ENCODE measurements at places on chromosomes 1 and 21.
A peak's percentile ranks its signal among the peaks of the same experiment; 100 is the strongest.

- DNase-seq = peak; percentile 85
Observed at GRCh38 chr1:153572569-153573015, 6.9 kb upstream of the S100A2 start.

- no peak for DNase-seq
Observed at GRCh38 chr1:229210844-229211243, 60.1 kb upstream of the RAB4A start.

- DNase-seq = no peak
Observed at GRCh38 chr21:45461369-45461750, 56.4 kb downstream of the COL18A1 start.

DNA sequence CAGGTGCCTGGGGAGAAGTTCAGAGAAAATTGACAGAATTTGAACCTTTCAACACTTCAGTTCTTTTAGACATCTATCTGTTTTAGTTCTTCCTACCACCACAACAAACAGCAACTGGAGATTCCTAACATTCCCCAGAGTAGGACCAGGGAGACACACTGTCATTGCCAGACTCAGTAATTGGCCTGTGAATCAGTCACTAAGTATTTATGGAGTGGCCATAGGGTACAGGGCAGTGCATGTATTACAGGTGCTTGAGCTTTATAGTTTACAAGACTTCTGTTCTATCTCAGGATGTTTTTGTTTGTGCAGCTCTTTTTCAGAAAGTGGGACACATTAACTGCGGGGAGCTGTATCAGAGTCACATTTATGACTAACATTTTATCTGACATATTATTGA lies 1.7 kb downstream of the CDC14A start:
- peak; percentile 8 for DNase-seq

DNA sequence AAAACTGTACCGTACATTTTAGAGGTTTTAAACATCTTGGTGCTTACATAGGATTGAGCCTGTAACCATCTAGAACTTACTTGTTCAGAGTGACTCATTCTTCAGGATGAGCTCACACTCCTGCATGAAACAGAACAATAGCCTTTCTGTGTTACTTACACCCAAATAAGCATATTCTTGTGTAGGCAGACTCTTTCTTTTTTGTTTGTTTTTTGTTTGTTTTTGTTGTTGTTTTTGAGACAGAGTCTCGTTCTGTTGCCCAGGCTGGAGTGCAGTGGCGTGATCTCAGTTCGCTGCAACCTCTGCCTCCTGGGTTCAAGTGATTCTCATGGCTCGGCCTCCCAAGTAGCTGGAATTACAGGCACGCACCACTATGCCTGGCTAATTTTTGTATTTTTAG lies 3.8 kb upstream of the CA6 start:
- DNase-seq = peak; percentile 77

DNA sequence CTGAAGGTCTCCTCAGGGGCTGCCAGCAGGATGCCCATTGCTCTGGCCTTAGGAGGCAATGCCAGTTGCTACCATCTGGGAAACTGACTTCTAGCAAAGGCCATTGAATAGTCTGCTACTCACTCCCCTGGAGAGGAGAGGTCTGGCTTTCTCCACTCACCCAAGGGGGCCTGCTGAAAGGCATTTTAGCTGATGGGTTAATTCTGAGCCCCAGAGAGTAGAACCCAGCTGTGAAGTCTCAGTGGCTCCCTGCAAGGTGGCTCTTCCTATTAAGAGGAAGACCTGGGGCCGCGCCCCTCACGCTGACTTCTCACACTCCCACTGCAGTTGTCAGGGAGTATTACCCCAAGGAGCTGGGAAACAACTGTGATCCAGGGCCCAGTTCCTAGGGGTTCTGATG lies 213.3 kb upstream of the GALNT2 start:
- no peak for DNase-seq

DNA sequence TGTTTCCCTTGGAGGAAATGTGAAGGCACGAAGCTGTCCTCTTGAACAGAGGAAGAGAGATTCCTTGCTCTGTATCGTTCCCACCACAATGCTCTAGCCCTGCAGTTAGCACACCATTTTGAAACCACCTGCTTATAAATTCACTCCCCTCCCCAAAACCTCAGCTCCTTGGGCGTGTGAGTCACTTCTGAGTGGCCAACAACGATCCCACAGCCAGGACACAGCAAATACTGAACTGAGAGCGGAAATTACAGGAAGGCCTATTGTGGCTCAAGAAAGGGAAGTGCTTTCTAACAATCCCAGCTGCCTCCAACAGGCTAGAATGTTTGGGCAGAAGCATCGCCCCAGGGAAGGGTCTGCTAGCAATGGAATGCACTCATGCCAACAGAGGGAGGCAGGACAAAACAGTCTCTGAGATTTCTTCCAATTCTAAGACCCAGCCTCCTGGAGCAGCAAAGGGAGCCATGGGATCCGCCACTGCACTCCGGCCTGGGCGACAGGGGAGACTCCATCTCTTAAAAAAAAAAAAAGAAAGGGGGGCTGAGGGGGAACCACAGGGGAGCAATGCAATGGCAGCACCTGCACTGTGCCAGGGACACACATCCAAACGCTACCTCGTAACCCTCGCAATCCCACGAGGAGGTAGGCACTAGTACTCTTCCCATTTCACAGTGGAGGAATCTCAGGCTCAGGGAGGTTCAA lies 1.9 kb downstream of the TMEM53 start:
- DNase-seq = peak; percentile 37

DNA sequence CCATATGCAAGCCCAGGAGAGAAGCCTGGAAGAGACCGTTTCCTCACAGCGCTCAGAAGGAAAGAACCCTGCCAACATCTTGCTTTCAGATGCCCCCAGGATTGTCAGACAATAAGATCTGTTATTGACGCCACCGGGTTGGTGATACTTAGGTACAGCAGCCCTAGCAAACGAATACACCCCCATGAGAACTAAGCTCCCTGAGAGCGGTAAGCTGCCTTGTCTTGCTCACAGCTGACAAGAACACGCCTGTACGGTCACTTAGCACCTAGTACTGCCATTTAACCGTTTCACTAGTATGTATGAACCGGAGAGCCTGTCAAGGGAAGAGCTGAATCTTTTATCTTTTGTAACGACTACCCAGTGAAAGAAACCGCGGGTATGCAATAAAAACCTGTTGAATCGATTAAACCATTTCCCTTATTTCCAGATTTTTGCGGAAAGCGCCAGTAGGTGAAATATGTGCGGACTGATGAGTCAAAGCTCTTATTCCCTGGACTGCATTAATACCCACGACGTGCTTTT lies 619 bp upstream of the ZBTB8B start:
- DNase-seq = no peak

DNA sequence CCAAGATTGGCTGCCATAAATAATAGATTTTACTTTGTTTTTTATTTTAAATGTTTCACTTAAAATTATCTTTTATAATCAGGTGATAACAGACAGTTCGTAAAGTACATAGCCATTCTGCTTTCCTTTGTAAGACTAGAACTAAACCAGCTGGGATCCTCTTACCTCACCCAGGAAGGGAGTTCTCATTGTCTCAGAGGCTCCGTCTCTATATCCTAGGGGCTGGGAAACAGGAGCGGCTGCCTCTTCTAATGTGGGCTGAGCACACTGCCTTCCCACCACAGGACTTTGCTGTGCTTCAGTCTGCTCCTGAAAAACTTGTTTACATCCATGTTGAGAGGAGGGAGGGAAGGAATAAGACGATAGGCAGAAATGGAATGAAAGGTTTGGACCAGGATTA lies 45.6 kb upstream of the PGD start:
- no peak for DNase-seq

DNA sequence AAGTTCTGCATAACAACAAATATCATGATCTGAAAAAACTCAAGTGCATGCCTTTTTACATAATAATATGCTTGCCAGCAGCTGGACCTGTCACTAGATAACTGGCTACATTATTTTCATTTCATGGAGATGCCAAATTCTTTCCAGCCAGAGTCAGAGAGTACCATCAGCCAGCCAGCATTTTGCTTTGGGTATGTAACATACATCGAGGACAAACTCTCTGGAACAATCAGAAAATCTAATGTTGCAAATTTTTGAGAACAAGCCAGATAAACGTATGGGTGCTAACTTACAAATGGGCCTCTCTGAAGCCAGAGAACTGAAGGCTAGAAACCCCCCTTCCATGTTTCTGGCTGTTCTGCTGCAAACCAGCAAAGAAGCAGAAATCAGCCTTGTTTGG lies 76.3 kb upstream of the BACE2 start:
- no peak for DNase-seq

- no peak for DNase-seq
Observed at GRCh38 chr1:25063591-25064416, 133.7 kb upstream of the RUNX3 start.

DNA sequence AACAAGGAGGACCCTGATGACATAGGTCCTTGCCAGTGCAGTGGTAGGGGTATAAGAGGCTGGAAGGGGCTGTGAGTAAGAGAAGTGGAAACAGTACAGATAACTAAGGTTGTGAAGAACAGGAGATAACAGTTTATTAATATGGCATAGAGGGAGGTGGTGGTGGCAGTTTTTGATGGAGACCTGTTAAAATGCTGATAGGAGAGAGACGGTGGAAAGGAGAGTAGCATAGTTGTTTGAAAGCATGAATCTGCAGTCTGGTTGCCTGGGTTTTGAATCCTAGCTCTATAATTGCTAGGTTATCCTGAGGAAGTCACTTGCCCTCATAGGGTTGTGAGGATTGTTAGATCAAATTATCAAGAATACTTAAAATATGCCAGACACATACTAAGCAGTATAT lies 19.4 kb downstream of the LRRC41 start:
- DNase-seq = no peak

DNA sequence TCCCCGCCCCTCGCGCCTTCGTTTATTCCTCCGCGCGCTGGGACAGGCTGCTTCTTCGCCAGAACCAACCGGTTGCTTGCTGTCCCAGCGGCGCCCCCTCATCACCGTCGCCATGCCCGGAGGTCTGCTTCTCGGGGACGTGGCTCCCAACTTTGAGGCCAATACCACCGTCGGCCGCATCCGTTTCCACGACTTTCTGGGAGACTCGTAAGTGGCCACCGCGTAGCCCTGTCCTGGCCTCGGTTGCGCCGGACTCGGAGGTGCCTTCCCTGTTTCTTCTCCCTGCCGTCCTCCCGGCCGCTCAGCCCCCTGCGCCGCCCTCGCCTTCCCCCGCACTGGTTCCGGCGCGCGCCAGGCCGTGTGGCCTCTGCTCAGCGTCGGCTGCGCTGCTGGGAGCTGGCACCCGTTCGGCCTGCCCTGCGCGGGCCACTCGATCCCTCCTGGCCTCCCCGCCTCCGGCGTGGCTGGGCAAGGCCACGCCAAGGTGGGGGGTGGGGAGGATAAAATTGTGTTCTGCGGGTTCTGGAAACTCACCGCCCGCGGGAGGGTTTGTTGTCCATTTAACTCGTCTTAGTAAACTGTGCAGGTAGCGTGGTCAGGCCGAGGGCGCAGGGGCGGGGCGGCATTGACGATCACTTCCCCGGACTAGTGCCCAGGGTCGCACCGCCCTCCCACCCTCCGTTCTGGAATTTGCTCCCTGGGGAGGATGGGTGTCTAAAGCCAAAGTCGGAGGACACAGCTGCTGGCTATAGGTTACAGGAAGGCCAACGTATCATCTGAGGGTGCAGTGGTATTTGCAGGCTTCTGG lies at the start of gene PRDX6:
Gene PRDX6 (plus strand): TSS at position 50 of the 808 bp plus-strand sequence. CDS start 63 bp downstream, at position 113.
- peak; percentile 73 for DNase-seq

DNA sequence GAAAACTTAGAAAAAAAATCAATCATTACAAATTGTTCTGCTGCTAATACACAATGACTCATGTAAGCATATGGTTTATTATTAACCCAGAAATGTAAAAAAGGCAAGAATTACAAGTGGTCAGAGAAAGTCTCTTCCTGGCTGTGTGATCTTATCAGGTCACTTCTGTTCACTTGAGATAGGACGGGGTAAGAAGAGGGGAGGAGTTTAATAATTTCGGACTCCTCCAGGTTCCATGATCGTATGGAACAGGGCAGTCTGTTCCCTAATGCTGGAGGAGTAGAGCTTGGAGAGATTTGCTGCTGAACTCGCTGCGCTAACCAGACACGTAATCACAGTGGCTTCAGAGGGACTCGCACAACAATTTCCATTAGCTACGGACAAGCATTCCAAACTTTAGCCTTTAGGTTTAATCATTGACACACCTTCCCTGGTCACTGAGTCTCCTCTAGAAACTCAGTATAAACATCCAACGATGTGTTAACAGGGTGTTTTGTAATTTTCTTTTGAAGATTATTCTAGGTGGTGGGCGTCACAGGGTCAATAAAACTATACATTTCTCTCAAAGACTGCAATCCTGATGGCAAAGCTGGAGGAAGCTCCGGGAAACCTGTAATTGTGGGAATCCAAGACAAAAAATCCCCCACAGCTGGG lies 1.3 kb downstream of the CRYZ start:
- peak; percentile 2 for DNase-seq

GRCh38 chr1:109538827-109539555 lies 681 bp upstream of the GPR61 start:
- DNase-seq = no peak

DNA sequence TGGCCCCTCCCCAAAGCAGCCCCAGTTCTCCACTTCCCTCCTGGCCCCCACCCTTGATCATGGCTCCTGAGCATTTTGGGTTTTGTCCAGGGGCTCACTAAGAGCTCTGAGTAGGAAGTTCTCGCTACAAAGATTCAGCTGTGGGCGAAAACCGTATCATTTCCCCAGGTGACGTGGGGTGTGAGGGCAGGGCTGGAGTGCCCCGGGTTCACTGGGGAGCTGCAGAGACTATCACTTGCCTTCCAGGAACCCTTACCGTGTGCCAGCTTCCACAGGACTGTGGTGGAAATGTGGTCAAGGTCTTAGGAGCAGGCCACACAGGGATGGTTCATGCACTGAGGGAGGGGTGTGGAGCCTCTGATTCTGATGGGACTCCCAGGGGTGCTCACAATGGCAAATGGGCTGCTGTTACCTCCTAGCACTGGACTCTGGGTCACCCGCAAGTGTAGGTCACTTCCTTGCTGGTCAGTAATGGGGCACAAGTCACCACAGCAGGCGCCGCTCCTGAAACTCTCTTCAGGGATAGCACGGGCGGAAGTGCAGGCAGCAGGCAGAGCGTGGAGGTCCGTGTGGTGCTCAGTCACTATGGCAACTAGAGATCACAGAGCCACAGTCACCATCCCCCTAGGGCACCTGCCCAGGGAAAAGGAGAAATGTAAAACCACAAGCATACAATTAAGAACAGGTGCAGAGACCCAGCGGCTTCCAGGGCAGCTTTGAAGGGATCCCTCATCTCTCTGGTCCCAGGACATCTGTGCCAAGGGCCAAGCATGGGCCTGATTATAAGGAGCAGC lies 35.4 kb downstream of the RSPH1 start:
- no peak for DNase-seq

GRCh38 chr1:205285381-205286101 lies 36.0 kb downstream of the NUAK2 start:
- no peak for DNase-seq

- DNase-seq = peak; percentile 99
Observed at GRCh38 chr1:84847253-84848250, 45.5 kb downstream of the LPAR3 start.

GRCh38 chr1:26469558-26469957 lies 2.7 kb upstream of the HMGN2 start:
- DNase-seq = no peak

- DNase-seq = no peak
Observed at GRCh38 chr1:108829498-108829916, 27.4 kb downstream of the AKNAD1 start.

GRCh38 chr1:48205522-48205921 lies 17.0 kb upstream of the SLC5A9 start:
- no peak for DNase-seq
